ENCODE measurements at places on chromosomes 3 and 15.

- no peak for DNase-seq
These were observed 321.1 kb downstream of the UACA start for GRCh38 chr15:70442211-70442610.

GRCh38 chr15:25883463-25884259 lies 20.5 kb upstream of the ATP10A start:
- DNase-seq, result peak; percentile 99

GRCh38 chr3:60610441-60611112 lies 640.7 kb downstream of the FHIT start:
- peak; percentile 65 for DNase-seq

GRCh38 chr15:75723171-75723846 lies 10.7 kb upstream of the CSPG4 start:
- no peak for DNase-seq

GRCh38 chr3:53353202-53353601 lies 5.9 kb upstream of the DCP1A start:
- DNase-seq, result no peak

All from AG04449 (cell line).